ENCODE measurements at places on chromosomes 11 and 22.

DNA sequence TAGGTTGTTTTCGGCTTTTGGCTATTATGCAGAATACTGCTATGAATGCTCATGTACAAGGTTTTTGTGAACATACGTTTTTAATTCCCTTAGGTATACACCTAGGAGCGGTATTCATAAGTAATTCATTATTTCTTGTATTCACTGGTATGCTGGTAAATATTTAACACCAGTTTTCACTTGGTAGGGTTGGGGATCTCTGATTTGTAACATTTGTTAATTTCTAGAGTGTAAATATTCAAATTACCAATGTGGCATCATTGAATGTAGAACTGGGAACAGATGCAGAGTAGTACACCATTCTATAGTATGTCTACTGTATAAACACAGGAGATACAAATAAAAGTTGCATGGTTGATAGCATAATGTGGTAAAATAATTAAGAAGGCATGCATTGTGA lies 16.3 kb downstream of the GVQW3 start:
- DNase-seq, result no peak

DNA sequence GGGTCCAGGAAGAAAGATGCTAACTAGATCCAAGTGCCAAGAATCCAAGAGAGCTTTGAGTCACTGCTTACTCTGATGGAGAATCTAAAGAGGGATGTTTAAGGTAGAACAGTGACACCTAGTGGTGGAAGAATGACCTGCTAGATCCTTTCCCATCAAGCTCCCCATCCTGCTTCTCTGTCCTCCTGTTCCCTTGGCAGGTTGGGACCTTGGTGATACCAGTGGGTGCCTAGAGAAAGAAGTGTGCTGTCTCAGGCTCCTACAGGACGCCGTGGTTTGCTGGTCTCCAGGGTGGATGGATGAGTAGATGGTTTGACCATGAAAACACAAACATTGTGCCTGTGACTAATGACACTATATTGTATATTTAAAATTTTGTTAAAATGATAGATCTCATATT lies 383.7 kb downstream of the TMEM135 start:
- DNase-seq, result peak; percentile 82

DNA sequence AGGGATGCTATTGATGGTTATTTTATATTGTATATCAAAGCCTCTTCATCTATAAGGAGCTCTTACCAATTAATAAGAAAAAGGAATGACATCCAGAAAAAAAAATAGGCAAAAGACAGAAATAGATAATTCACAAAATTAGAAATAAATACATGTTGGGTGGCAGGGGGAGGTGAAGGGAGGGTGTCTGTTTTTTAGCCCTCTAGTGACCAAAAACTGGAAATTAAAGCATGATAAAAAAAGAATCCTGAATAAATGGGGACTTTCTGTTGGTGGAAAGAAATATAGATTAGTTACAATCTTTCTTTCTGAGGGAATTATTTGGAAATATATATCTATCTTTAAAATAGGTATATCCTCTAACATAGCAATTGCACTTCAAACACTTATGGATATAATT lies 42.0 kb upstream of the TTC36 start:
- DNase-seq, result no peak

GRCh38 chr22:47215851-47216250 lies 453.4 kb downstream of the TBC1D22A start:
- DNase-seq, result no peak

- no peak for DNase-seq
Observed at GRCh38 chr11:12064136-12064953, 46.0 kb upstream of the MICAL2 start.

GRCh38 chr11:5380740-5381342 lies 2.8 kb upstream of the OR51M1 start:
- peak; percentile 60 for DNase-seq

GRCh38 chr11:92707665-92708064 lies 261.8 kb upstream of the MTNR1B start:
- peak; percentile 60 for DNase-seq

GRCh38 chr22:22076932-22077703 lies 94.5 kb upstream of the TOP3B start:
- DNase-seq, result peak; percentile 13

GRCh38 chr11:36409152-36409816 lies 100.8 kb downstream of the TRAF6 start:
- no peak for DNase-seq

GRCh38 chr22:31869739-31870138 lies 74.6 kb upstream of the YWHAH start:
- no peak for DNase-seq

GRCh38 chr11:11985954-11986949 lies 22.2 kb downstream of the DKK3 start:
- DNase-seq, result no peak

- DNase-seq, result peak; percentile 97
Observed at GRCh38 chr22:26894766-26895485, 237.5 kb downstream of the MIAT start.

- no peak for DNase-seq
Observed at GRCh38 chr11:103441021-103441420, 331.8 kb downstream of the DYNC2H1 start.

DNA sequence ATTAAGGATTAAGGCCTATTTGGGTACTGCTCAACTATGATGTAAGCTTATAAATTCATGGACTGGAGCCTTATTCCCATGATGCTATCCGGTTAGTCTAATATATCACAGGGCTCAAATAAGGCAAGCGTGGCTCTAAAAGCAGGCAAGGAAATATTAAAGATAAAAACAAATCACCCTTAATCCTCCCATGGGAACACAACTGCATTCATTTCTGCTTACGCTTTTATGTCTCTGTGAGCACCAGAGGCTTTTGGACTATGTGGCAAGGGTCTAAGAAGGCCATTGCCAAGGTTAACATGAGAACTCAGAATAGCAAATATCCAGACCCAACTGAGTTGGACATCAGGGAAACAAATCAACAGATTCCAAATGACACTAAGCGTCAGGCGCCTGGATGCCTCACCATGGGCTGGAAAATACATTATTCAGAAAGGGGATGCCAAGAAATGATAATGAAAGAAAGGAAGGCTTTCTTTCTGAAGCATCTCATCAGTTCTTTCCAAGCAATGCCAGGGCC lies 138.1 kb downstream of the SLC1A2 start:
- DNase-seq, result no peak

GRCh38 chr11:65538915-65539743 lies 14.2 kb downstream of the SCYL1 start:
- no peak for DNase-seq

DNA sequence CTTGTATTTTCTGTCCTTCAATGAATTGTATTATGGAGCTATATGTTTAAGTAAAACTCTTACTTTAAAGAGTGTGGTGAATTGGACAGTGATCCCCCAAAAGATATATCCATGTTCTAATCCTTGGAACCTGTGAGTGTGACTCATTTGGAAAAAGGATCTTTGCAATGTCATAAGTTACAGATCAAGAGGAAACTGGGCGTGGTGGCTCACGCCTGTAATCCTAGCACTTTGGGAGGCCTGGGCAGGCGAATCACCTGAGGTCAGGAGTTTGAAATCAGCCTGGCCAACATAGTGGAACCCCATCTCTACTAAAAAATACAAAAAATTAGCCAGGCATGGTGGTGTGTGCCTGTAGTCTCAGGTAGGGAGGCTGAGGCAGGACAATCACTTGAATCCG lies 36.7 kb downstream of the ELF5 start:
- DNase-seq, result no peak

DNA sequence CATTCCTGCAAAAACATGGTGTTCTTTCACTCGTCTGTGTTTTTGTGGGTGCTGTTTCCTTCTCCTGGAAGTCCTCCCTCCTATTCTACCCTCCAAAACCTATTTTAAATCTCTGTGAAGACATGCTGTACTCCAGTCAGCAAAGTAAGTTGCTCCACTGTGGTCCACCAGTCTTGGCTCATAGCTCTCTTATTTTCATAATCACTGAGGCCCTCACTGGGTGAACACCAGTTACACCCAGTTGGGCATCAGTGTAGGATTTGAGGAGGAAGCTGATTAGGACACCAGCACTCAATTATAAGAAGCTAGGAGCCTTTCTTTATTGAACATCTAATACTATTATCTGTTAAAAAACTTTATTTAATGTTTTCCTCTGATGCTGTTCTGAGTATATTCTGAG lies 23.9 kb upstream of the EED start:
- no peak for DNase-seq

GRCh38 chr22:36862251-36863242 lies 1.7 kb downstream of the NCF4 start:
- DNase-seq, result no peak

DNA sequence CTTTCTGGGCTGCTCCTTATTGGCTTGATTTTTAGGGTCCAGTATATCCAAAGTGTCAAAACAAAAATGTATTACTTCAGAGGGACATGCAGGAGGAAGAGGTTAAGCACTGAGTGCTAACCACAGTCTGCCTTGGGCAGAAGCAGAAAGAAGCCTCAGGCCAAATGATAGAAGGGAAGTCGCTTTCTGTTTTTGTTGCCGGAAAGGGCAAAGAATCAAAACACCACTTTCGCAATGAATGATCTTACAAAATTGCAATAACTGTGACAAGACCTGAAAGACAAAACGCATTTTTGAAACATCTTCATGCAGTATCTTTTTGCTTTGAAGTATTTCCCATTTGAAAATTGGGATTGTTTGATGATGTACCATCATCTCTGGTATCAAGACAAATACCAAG lies 70.1 kb upstream of the PICALM start:
- DNase-seq, result no peak

DNA sequence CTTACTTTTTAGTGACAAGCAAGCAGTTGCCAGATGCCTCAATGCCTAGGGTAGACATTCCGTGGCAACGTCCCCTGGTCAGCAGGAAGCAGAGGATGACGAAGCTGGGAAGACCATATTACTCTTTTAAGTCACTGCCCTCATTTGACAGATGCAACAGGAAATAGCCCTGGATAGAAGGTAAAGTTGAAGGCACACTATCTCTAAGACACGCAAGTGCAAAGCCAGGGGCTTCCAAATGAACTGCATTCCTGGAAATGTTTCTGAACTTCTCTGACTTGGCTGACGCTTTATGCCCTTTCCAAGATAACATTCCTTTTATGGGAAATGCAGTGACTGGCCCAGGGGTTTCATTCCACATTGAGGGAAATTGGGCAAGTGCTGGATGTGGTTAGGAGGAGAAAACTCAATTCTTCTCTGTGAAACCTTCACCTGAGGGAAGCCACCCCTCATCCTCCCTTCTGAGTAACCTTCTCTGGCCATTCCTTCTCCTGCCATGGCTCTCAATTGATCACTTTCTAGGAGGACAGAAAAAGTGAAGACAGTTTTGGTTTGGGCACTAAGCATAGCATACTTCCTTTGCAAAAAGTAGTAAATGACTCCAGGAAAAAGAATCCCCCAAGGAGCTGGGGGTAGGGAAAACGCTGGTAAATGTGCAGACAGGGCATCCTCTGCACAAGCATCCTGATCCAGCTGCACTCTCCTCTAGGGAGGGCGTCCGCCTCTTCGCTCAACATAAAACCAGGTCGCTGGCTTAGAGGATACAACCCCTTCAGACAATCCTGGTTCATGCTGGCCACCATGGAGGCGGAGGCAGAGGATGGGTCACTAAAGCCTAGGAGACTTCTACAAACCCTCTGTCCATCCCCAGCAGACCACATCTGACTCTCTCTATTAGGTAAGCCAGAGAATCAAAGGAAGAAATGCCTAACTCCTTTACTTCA lies 14.5 kb downstream of the PCSK7 start:
- DNase-seq, result peak; percentile 82

DNA sequence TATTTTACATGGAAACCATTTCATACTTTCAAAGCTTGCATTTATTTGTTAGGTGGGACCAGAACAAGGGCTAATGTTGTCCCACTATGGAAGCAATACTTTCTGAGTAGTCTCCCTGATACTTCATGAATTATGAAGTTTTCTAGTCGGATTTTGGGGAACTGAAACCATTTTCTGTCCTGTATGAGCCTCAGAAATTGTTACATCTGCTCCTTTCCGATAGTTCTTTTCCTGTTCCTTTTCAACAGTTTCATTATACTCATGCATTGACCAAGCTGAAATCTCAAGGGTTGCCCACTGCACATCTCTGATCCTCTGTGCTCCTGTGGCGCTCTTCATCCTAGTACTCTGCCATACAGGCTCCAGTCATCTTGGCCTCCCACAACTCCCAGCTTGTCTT lies 31.5 kb upstream of the GLYATL1 start:
- DNase-seq, result no peak

DNA sequence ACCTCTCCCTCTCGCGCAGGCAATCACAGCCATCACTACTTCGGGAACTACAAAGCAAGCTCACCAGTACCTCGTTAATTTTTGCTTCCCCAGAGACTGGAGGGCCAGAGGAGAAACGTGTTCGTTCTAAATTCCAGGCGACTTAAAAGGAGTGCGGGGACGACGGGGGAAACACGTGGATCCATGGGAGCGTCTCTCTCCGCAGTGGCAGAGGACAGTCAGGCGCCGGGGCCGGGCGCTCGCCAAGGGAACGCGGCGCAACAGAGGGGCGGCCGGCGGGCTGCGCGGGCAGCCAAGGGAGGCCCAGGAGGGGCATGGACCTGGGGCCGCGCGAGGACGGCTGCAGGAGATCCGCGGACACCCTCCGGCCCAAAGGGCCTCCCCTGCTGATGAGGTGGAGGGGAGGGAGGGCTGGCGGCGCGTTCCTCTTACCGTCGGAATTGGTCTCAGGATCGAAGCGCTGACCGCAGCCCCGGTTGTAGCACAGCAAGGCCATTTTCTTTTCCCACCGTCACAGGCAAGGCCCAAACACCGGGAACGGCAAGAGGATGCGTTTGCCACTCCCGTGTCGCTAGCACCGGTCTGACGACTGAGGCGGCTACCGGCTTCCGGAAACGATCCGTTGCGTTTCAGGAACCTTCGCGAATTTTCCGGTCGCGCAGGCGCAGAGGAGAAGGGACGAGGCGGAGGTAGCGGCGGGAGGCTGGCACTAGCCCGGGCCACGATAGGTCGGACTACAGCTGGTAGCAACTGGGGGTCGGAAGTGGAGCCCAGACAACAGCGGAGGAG lies at the start of gene CHORDC1:
TSS of gene CHORDC1 (minus strand) at position 591 of the 789 bp plus-strand sequence. CDS start at position 496, 95 bp downstream.
- peak; percentile 88 for DNase-seq

GRCh38 chr11:104725796-104726408 lies 172.4 kb downstream of the CASP12 start:
- DNase-seq, result no peak

DNA sequence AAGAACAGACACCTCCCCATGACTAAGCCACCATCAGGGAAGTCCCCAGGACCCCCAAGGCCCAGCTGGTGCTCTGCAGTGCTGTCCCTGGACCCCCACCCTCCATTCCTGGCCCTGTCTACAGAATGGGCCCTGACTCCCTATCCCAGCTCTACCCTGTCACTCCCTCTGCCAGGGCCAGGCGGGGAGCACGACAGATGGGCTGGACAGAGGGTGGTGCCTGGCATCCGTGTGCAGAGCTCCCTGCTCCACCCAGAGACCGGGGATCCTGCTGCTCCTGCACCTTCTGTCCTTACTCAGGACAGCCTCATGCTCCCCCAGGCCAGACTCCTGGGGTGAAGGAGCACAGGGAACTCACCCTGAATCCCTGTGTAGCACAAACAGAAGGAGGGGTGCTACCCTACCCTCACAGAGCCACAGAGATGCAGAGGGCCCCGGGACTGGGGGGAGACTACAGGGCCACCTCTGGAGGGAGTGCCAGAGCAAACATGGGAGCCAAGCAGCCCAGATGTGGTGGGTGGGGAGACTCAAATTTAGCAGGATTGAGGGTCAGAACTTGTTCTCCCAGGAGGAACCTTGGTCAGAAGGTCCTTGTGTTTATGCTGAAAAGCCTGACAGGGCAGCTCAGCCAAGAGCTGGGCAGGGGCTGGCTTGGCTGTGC lies 2.0 kb downstream of the ARVCF start:
- no peak for DNase-seq
